ENCODE measurements at places on chromosomes 11 and 22.

GRCh38 chr11:61290905-61291690 is 4.0 kb downstream of the VWCE start:
- no peak for DNase-seq

DNA sequence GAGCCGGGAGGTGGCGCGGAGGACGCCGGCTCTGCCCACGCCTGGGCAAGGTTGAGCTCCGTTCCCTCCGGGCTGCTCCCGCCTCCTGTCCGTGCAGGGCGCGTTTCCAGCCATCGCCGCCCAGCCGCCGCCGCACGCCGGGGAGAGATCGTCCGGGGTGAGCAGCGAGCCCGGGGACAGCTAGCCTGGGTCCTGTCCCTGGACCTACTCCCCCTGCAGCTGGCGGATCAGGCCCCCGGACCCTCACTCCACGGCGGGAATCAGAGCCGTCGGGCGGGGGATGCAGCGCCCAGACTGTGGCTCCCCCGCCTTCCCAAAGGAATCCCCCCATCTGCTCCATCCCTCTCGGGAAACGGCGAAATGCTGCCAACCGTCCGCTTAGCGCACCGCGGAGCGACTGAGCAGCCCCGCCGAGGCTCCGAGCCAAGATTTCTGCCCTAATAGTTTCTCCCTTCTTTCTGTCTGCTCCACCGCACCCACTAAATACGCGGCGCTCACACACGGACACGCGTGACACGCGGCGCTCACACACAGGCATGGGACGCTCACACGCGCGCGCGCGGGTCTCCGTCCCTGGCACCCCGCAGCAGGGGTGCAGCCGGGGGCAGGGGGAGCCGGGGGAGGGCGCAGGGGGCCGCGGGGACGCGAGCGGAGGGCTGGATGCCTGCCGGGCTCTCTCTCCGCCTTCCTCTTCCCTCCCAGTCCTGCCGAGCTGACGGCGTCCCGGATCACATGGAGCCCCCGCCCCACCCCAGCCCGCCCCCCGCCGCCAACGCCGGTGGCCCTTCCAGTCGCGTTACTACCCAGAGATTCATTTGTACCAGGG is at the start of gene KCNJ5:
Gene KCNJ5 (plus strand): TSS at position 814 of the 826 bp plus-strand sequence. CDS start 19,918 bp downstream, outside the sequence.
- no peak for DNase-seq

GRCh38 chr11:77487790-77488189 is 13.9 kb upstream of the PAK1 start:
- DNase-seq = no peak

DNA sequence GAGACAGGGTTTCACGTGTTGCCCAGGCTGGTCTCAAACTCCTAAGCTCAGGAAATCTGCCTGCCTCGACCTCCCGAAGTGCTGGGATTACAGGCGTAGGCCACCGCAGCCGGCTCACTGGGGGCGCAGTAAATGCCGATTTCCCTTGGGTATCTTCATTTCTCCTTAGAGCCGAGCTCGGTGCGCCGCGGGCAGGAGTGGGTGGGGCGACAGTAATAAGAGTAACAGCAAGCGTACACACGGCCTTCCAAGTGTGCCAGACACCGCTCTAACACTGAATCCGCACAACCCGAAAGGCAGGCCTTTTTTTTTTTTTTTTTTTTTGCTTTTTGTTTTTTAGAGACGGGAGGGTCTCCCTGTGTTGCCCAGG is 500 bp upstream of the ADSL start:
- DNase-seq = no peak

GRCh38 chr22:48796310-48797015 is 1031.2 kb downstream of the BRD1 start:
- DNase-seq = no peak

DNA sequence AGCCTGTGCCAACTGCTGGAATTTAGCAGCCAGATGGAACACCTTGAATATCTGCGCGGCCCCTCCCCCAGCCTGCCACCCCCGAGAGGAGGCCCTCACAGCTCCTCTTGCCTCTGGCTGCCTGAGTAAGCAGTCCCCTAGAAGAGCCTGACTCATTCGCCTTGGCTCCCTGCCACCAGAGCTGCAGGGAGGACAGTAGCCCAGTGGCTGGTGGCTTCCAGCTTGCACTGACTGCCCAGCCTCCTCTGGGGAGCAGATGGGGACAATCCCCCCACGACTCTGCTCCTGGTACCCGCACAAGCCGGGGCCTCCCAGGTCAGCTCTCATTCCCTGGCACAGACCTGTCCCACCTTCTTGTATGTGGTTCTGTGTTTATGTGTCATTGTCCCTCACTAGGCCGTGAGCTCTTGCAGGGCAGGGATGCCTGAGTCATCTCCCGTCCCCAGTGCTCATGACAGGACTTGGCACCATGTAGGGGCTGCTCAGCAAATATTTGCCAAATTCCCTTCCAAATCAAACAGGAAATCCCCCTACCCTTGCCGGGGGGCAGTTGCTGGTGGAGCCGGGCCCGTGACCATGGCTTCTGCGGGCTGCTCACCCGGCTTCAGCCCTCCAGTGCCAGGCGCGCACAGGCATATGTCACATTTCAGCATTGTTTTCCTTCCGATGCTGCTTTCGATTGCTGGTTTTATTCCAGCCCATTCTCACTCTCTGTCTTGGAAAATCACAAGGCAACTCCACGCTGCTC is 43.6 kb downstream of the CACNG2 start:
- DNase-seq = no peak

DNA sequence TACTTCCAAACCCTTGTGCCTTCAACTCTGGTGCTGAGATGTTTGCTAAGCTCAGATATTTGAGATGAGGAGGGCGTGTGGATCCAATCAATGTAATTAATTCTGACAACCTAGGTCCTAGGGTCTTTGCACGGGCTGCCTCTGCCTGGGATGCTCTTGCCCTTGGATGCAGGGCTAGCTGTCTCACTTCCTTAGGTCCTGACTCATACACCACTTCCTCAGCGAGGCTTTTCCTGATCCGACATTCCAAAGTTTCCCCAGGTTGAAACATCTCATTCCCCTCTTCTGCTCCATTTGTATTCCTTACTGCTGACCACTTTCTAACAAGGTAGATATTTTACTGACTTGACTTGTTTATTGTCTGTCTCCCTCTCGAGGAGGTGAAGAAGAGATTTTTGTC is 43.0 kb upstream of the NTM start:
- DNase-seq = no peak

- DNase-seq = no peak
Observed at GRCh38 chr22:49213731-49214352, 613.8 kb downstream of the BRD1 start.
